ENCODE measurements at places on chromosomes 2 and 18.

GRCh38 chr2:27572998-27573429 lies 9.8 kb upstream of the ZNF512 start:
- no peak for DNase-seq

GRCh38 chr2:231992888-231993287 lies 31.4 kb downstream of the DIS3L2 start:
- DNase-seq = no peak

DNA sequence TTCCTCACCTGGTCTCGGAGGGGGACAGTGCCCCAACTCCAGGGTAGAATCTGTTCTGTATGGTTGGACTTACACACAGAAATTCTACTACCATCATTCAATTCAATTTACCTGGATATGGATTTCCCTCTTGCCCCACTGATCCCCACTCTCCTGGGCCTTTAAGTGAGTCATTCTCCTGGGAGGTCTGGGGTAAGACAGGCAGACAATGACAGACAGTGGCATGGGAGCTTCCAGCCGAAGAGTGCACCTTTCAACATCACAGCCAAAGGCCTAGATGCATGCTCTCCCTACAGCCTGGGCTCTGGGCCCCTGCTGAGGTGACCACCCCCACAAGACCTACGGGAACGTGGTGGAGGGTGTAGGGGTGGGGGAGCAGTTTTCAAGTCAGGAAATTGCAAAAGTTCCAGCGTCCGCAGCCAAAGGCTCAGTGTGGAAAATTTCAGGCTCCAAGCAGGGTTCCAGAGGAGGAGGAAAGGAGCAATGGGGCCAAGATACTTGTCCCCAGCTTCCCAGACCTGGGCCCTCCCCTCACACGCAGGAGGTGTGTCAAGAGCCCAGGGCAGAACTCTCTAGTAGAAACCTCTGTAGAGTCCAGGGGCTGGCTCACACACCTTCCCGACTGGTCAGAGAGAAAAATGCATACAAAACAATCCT lies 296.4 kb downstream of the CYP26B1 start:
- DNase-seq = no peak

- no peak for DNase-seq
Observed at GRCh38 chr18:60965856-60966255, 367.4 kb upstream of the CDH20 start.

GRCh38 chr2:32666704-32667103 lies 38.9 kb downstream of the TTC27 start:
- no peak for DNase-seq

GRCh38 chr2:241755777-241756176 lies 20.8 kb upstream of the GAL3ST2 start:
- DNase-seq = no peak

- DNase-seq = no peak
Observed at GRCh38 chr2:160044728-160045127, 17.7 kb downstream of the PLA2R1 start.

DNA sequence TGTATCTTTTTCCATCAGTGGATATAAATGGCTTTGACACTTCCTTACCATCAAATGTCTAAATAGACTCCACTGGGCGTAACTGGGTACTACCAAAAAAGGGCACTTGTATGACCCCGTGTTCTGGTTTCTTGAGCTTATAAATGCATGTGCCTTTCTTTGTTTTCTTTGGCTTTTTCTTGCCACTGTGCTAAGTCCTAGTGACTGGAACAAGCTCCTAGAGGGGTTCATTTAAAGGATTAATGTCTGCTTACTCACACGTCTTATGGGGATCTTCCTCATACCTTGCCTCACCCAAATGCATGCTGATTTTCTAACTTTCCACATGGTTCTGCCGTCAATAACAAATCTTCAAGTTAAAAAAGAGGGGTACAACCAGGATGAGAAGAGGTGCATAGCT lies 19.8 kb upstream of the ZNF532 start:
- DNase-seq = no peak

DNA sequence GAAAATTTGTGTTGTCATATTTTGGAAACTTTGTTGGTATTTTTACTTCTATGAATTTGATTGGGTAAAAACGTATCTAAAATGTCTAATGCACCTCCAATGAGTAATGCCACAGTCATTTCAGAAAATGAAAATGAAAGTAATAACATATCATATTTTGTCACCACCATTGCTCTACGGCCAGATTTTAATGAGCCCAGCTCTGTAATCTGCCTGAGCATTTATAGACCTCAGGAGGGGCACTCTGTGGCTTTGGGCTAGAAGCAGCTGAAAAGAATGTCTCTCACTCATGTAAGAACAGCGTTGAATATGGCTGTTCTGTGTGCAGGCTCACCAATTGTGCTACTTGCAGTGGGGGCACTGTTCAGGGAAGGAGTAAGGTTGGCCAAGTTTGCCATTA lies 32.7 kb upstream of the ABCA12 start:
- DNase-seq = no peak

DNA sequence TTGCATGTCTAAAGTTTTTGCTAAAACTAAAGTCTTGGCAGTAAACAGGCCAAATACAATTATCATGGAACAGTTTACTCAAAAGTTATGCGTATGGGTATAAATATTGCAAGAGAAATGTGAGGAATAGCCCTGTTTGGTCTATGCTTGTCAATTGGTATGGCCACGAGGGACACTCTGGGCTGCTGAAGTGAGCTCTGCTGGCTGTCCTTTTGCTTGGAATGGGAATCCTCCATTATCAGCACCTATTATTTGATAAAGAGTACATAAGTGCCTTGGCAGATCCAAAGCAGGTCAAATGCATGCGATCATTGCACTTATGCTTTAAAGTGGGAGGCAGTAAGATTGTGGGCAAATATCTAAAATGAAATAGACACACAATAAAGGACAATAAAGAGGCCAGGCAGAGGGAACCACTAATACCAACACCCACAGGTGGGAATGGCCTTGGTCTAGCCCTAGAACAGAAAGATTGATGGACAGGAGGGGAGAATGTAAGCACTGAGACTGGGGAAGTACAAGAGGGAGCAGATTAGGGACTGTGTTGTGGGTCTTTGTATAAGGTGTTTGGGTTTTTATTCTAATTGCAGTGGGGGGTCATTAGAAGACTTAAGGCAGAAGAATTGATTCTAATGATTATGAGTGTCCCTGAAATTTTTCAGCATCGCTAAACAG lies 60.0 kb upstream of the NOSTRIN start:
- DNase-seq = no peak

- peak; percentile 31 for DNase-seq
Observed at GRCh38 chr2:229344151-229344551, 73.1 kb upstream of the PID1 start.

DNA sequence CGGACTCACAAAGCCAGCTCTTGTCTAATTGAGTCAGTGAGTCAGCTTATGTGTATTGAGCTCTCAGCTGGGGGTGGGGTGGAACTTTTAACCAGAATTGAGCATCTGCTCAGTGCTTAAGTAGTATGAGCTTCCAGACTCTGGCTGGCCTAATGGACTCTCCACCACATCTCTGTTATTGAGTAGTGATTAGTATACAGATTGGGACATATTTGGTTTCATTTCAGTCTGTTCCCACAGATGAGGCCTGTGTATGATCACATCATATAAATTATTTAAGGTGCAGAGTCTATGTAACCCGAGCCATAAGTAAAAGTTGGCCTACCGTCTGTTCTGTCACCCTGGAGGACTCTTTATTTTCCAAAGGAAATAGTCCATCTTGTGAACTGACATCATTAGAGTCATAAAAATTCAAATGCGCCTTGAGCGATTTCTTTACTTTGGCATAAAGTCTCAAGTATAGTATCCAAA lies 152.1 kb downstream of the THSD7B start:
- DNase-seq = no peak

GRCh38 chr2:101124643-101125366 lies 26.4 kb downstream of the TBC1D8 start:
- peak; percentile 45 for DNase-seq

GRCh38 chr2:33925311-33925710 lies 326.2 kb upstream of the FAM98A start:
- no peak for DNase-seq

DNA sequence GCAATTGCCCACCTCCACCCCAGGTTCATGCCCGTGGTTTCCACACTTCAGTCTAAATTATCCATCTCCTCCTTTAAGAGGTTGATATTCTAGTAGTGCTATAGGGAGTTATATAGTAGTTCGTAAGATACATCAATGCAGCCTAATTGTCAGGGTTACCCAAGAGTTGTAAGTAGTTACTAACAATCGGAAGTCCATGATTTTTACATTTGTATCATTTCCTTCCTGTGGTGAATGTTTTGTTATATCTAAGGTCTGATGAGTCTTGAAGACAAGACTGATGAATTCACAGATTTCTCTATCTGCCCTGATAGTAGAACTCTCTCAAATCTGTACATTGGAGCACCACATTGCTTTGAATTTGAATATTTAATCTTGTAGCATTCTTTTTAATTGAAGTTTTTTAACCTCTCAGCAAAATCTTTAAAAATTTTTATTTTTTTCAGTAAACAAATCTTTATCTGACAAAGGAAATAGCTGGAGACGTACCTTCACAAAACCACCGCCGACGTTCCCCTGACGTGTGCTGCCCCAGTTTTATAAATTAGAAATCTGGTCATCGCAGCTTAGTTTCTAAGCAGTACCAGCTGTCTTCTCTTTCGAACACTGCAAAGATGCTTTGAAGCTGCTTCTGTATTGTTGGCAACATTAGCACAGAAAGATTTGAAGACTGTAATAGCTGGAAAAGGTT lies 264.5 kb downstream of the SOCS6 start:
- DNase-seq = peak; percentile 3

- DNase-seq = no peak
Observed at GRCh38 chr18:13703899-13704298, 22.5 kb downstream of the FAM210A start.

Data from umbilical cord (tissue), 2 donors.